ENCODE measurements at places on chromosomes 2 and 18.
A peak's percentile ranks its signal among the peaks of the same experiment; 100 is the strongest.

GRCh38 chr2:49296107-49296867 is 142.0 kb upstream of the FSHR start:
- no peak for DNase-seq

GRCh38 chr2:151575338-151575737 is 158.9 kb downstream of the NEB start:
- no peak for DNase-seq

GRCh38 chr18:37006742-37007141 is 177.8 kb downstream of the KIAA1328 start:
- peak; percentile 73 for DNase-seq

DNA sequence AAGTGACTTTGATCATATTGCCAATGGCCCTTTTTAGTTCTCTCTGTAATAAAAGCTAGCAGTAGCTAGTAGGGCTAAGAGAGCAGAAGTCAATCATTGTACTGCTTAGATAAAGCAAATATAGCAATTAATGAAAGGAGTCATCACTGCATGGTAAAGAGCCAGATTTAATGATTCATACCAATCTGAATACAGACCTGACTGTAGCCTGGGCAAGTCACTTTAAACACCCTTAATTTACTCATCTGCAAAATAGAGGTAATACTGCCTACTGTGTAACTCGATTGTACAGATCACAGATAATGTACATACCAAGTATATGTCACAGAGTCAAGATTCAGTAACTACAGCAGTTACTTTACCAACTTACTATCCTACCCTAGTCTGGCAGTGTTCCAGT is 63.6 kb downstream of the ASXL2 start:
- no peak for DNase-seq

GRCh38 chr18:78583739-78584458 is 395.7 kb upstream of the SALL3 start:
- no peak for DNase-seq

GRCh38 chr2:42834161-42834560 is 41.8 kb upstream of the HAAO start:
- no peak for DNase-seq

- no peak for DNase-seq
Observed at GRCh38 chr2:27494944-27495554, at the start of gene FNDC4. TSS of gene FNDC4 (minus strand) at chr2:27495200. CDS start at chr2:27494679, 521 bp downstream.

DNA sequence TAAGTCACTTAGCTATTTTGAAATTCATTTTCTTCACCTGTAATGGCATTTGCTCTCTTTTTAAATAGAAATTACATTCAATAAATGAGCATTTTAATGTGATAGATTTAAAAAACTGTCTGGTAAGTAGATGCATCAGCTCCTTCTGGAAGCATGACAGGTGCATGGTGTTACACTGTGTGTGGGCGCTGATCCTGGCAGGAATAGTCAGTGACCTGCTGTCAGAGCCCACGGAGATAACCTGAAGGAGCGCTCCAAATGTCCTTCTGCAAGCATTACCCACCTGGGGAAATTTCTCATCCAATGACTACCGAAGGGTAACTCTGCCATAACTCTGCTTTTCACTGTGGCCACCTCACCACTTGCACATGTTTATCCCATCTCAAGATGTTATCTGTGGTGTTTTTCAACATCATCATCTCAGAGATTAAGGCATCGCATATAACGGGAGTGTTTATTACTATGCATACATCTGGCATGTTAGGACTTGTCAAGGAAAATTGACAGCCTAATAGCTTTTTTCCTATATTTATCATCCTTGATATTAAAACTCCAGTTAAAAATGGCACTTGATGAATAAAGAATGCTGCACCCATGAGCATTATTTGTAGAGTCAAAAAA is 637.3 kb downstream of the ERBB4 start:
- DNase-seq, result no peak

GRCh38 chr2:191711621-191712020 is 33.7 kb downstream of the NABP1 start:
- no peak for DNase-seq

DNA sequence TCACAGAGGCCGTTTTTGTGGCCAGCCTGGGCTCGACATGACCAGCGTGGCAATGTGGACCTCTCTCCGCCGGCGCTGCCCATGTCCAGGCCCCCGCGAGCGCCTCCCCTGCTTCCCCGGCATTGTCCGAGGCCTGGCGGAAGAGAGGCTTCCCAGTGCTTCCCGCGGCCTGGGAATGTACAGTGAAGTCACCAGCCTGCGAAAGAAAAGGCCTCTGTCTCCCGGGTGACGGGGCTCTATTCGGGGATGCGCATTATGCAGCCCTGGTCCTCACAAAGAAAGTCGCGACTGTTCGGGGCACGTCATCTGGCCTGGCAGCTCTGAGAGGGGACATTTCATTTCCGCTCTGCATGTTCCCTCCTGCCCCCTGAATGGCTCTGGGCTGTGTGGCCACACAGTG is 109.2 kb upstream of the AGAP1 start:
- no peak for DNase-seq

DNA sequence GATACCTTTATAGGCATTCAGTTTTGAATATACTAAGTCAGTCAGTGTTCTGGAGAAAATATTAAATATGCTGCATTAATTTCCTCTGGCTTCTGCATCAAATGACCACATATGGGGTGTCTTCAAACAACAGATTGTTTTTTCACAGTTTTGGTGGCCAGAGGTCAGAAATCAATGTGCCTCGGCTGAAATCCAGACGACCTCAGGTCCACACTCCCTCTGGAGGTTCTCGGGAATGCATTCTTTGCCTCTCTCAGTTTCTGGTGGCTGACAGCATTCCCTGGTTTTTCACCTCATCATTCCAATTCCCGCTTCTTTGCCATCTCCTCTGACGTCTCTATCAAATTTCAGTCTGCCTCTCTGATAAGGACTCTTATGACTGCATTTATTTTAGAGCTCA is 142.3 kb downstream of the ZNF407 start:
- DNase-seq, result no peak

DNA sequence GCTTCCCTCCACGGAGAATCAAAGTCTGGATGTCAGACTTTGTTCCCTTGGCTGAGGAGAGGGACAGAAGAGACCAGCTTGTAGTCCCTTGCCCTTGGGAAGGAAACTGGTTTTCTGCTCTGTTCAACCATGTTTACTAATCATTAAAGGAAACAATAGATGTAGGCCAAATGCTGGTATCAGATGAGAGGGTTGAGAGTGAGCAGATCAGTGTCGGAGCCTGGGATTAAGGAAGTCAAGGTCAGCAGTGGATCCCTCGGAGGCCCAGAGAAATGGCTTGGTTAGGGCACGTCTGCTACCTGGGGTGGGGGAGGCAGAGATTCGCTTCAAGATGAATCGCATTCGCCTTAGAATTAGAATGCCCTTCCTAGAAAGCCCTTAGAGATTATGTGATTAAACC is 109.1 kb downstream of the MYCN start:
- DNase-seq, result no peak

Measured in T-helper 2 cell (primary cell).